NCI-H69 (cell line): ENCODE measurements at places on chromosomes 7 and 10.

DNA sequence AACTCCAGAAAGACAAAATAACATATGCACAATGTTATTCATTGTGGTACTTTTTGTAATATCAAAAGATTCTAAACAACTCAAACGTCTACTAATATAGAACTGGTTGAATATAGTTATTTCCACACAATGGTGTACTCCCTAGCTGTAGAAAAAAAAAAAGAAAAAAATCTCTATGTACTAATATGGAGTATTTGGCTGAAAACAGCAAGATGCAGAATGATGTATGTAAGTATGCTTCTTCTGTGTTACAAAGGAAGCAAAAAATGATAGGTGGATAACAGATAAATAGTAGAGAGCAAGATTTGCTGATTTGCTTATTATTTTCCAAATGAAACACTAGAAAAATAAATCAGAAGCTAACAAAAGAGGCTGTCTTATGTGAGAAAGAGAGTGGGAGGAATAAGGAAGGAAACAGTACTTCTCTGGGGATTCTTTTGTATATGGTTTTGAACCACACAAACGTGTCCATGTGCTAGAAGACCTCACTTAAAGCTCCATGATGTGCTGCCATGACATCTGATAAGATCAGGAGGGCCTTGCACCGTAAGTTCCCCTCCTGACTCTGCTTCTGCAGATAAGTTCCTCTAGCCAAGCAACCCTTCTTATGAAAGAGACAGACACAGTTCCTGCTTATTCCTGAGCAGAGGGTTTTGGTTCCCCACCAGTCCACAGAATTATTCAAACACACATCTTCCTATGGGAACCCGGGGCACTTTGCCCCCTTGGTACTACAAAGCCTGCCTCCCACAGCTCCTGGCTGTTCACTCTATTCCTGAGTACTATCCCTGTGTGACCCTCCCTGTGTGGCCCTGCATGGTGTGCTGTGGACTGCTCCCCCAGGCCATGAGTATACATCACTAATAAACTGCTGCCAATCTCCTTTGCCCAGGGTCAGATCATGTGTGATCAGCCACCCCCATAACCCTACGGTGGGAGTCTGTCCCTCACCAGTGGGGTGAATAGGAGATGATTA lies 159.1 kb downstream of the CCDC71L start:
- no peak for DNase-seq

DNA sequence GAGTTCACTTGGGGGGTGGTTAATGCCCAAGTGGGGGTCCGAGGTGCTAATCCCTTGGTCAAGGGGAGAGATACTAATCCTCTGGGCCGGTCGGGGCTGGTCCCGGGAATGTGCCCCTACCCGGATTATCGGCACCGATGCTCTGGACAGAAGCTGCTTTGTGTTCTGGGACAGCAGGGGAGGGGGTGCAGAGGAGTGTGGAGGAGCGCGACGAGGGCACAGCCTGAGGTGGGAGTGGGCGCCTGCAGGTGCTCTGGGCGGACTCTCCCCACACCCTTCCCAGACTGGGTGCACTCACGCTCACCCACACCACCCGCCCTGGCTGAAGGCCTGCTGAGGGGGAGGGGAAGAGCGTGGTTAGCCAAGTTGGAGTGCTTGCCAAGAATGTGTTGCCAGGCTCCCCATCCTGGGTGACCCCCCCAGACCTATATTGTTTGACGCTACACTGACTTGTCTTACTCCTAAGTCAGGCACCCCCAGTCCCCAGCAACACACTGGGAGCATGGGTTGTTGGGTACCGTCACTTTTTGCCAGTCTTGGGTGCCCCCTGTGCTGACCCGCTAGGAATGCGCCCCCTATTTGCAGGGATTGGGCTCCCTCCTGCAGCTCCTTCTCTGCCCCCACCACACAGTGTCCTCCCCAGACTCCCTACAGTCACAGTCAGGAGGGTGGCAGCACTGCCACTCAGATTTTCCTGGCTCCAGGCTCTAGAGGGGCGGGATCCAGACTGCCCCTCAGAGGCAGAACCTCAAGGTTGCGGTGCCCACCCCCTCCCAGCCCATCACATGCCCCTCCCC lies 1.2 kb downstream of the SLC4A2 start:
- peak; percentile 45 for DNase-seq

DNA sequence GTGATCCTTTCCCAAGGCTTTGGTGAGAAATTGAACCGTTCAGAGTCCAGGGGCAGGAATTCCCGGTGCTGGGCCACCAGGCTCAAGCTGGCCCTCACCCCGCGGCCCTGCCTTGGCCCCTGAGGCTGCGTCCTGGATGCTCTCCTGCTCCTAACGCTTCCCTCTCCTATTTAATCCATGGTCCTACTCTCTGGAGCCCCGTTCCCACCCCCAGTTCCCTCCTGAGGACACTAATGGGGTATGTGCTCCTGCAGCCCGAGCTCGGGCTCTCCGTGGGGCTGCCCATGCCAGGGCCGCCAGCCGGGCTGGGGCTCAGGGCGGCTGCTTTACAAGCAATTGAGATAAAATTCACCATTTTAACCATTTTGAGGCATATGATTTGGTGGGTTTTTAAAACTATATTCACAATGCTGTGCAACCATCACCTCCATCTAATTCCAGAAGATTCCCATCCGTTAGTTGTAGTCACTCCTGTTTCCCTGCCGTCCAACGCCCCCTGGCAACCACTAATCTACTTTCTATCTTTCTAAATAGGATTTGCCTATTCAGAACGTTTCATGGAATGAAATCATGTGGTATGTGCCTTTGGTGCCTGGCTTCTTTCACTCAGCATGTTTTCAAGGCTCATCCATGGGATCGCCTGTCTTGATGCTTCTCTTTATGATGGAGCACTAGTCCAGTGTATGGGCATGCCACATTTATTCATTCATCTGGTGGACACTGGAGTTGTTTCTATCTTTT lies 33.0 kb downstream of the ADAMTS14 start:
- no peak for DNase-seq

DNA sequence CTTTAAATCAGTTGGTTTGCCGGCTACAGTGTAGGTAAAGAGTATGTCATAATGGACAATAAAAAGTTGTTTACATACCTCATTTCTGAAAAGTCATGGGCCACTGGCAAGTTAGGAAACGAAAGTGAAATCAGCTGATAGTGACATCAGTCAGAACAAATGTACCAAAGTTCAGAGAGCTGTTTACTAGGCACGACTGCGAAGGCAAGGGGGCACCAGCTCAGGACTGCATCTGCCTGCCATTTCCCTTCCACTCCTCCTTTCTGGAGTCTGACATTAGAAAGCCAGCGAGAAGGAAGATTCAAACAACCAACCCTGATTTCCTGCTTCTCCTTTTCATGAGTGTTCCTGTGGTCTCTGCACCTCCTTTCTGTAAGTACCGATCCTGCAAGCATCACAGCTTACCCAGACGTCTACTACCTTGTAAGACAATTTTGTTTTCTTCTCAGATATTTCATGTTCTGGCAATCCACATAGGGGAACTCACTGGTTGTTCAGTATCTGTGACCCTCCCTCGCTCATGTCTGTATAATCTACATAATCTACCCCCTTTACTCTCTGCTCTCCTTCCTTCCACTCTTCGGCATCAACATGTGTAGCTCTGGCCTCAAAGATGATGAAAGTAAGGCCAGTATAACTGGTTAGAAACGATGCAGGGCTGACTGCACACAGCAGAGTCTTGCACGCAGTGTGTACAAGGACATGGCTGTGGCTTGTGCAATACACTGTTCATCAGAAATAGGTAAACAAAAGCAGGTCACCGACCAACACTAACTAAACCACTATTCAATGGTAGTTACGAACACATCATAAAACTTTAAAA lies at the start of gene TMEM140:
Gene TMEM140 (plus strand): TSS at position 174 of the 823 bp plus-strand sequence. CDS start 16,370 bp downstream, outside the sequence.
- DNase-seq: peak; percentile 36

- peak; percentile 17 for DNase-seq
These were observed 39.0 kb downstream of the CDH23 start for GRCh38 chr10:71435571-71436267.
